ENCODE measurements at places on chromosomes 12 and 14.
A peak's percentile ranks its signal among the peaks of the same experiment; 100 is the strongest.

- DNase-seq = peak; percentile 46
These were observed 553 bp downstream of the CLEC14A start for GRCh38 chr14:38255408-38255672.

DNA sequence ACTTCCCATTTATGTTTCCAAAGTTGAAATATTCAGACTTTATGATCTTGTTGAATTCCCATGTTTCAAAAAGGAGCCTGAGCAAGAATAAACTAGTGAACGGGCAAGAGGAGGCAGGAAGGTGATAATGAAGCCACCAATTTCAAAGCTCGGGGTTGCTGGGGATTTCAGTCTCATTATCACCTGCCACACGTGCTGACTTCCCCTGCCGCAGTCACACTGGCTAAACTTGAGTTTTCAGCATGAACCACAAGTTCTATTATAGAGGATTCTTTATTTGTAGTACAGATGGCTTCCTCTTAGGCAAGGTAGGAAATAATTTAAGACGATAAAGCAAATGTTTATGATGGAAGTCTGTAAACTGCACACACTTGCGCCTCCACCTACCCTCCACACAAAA, 18.1 kb upstream of the DIABLO start:
- no peak for DNase-seq

DNA sequence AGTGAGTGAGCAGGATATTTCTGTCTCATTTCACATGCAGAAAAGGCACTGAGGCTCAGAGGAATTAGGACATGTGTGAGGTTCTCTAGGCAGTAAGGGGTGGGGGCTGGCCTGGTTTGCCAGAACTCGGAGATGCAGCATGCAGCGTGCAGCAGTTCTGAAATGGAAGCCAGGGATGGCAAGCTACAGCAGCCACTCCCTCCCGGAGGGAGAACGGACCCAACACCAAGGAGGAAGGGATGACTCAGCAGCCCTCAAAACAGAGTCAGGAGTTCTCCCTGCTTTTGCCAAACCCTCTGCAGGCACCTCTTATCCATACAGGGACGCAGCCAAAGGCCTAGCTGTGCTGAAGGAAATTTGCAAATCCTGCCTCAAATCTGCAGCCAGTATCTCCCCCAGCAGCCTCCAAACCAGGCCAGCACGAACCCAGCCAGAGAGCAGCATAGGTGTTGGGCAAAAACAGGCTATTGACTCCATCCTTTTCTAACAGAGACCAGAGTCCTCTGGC, 10.3 kb upstream of the SERPINA3 start:
- peak; percentile 77 for DNase-seq

GRCh38 chr12:67909091-67909531, 80.1 kb upstream of the IFNG-AS1 start:
- no peak for DNase-seq

GRCh38 chr12:57717846-57718640, 20.5 kb downstream of the AGAP2 start:
- DNase-seq = no peak

DNA sequence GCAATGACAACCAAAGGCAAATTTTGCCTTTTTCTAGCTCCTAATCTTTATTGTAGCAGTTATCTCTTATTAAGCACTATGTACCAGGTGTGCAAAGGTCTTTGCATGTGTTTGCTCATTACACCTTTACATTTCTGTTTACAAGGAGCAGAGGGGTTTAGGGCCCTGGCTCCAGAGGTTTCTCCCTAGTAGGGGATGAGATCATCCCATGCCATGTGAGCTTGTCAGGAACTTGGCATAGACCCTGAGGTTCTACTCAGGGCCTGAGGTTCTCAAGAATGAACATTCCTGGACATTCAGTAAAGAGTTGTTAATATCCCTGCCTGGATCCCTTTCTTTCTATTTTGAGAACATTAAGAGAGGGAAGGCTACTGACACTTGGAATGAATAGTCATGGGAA, 292.0 kb downstream of the RPAP3 start:
- DNase-seq = no peak

DNA sequence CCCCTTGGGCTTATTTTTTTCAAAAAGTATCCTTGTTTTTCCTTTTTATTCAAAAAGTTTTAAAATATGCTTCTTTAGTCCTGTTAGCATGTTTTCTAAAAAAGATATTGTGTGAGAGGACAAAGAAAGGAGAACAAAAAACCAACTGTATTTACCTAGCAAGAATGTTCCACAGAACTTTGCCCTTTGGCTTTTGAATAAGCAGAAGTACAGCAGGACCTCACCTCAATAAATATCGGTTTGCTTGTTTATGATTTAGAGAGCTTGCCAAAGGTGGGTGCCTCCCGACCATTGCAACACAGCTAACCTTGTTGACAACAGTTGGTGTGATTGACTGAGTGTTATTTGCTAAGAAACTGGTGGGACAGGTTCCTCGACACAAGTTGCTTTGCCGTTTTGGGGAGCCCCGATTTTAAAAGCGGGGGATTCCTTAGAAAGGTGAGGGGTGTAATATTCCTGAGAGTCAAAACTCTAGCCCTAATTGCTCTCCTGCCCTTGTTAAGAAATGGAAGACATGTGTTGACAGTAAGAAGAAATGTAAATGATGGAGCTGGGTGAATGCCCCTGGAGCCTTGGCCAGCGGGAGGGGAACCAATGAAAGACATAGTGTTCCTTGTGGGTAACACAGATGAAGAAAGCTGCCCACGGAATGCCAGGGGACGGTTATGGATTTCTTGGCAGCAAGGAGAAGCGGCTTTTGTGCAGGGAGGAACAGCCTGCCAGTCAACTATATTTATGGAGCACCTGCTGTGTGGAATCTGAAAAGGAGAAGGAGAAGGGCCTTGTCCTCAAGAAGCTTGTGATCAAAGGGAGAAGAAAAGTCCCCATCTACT, 13.7 kb downstream of the MYBPC1 start:
- no peak for DNase-seq

DNA sequence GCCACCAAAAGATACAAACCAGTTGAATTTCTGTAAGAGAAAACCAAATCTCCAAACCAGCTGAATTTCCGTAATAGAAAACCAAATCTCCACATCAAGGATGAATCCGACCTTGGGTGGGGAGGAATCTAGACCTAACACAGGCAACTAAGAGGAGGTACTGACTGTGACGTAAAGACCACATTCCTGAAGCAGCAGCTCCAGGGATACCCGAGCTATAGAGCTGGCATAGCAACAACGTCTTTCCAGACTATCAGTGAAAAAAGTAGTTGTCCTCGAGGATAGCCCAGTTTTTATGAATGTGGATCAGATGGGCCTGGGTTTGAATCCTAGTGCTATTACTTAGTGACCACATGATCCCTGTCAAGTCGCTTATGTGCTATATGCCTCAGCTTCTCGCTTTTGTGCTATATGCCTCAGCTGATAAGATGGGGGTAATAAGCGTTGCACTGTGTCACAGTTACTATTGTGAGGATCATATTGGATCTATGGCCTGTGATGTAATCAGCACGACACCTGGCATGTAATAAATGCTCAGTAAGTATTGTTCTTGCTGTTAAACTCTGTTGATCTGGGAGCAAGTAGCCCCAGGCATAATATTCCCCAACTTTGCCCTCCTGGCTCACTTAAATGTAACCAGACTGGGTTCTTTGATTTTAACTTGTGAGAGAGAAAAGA, 113.8 kb downstream of the EGLN3 start:
- DNase-seq = no peak

DNA sequence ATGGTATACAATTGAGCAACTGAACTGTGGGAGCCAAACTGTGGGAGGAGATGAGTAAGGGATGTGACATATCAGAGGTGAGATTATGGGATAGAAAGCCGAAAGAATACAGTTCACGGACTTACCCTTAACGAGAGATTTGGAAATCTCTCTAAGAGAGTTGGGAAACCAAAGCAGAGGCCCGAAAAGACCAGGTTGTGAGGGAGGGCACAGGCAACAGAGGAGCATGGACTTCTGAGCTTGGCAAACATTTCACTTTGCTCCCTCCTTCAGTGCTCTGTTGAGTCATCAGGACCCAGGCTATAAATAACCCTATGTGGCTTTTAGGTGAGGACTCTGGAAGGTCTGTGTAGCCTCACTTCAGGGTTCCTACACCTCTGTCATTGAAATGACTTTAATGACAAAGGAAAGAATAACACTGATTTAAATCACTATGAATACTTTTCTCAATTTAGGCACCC, 120.6 kb downstream of the TGFB3 start:
- no peak for DNase-seq

DNA sequence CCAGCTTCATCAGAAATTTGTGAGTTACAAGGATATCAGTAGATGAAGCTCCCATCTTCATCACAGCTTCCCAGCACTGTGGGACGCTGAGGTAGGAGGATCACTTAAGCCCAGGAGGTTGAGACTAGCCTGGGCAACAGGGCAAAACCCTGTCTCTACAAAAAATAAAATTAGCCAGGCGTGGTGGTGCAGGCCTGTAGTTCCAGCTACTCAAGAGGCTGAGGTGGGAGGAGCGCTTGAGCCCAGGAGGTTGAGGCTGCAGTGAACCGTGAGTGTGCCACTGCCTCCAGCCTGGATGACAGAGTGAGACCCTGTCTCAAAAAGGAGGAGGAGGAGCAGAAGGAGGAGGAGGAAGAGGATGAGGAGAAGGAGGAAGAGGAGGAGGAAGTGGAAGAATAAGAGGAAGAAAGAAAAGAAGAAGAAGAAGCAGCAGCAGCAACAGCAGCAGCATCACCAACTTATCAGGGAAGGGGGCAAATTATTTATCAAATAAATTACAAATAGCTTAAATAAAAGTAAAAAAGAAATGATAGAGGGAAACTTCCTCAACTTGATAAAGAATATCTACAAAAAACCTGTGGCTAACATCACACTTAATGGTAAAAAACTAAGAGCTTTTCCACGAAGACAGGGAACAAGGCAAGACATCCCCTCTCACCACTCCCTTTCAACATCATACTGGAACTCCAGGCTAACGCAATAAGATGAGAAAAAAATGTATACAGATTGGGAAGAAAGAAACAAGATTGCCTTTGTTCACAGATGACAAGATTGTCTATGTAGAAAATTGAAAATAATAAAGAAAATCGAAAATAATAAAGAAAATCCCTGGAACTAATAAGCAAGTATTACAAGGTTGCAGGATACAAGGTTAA, 69.6 kb downstream of the NINJ2 start:
- DNase-seq = no peak

DNA sequence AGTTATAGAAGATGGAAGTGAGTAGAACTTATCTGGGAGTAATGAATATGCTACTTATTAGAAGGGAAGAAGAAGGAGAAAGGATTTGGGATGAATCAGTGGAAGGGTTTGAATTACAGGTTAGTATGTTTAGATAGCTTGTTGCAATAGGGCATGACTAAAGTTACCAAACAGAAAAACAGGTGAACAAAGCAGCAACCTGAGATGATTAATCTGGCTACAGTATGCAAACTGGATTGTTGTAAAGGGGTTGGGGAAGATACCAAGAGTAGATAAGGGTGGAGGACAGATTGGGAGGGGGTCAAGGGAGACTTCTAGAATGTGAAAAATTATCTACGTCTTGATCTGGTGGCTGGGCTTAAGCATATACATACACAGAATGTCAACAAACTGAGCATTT, 73.4 kb upstream of the CLEC14A start:
- DNase-seq = no peak

DNA sequence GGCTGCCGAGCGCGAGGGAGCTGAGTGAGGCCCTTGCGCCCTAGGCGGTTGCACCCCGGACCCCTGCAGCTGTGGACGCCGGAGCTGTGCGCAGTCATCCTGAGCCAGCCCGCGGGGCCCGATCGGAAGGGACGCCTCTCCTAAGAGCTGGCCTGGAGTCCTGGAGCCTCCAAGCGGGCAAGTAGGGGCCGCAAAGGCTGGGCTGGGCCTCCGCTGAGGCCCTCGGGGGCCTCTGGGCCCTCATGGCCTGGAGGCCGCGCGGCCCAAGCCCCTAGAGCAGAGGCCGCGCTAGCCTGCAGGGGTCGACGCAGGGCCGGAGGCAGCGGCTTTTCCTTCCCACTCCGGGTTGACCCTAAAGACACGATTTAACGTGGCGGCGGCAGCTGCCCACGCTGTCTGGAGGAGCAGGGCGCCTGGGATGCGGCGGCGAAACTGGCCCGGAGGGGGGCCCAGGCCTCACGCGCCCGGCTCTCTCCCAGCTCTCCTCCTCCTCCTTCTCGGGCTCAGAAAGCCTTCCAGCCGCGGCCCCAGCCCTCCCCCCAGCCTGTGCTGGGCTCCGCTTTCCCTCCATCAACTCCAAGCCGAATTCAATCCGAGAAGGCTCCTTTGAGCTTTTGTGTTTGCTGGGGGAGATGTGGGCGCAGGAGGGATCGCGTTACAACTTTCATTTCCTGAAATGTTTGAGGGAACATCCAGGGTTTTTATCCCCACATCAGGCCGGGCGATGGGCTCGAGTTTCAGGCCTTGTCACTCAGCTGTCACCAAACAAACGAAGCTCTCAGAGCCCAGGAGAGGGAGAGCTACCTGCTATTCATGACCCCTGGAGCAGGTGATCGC, 11.6 kb downstream of the SIX1 start:
- peak; percentile 84 for DNase-seq

- DNase-seq = no peak
These were observed 123.4 kb downstream of the CMAS start for GRCh38 chr12:22169376-22169775.

DNA sequence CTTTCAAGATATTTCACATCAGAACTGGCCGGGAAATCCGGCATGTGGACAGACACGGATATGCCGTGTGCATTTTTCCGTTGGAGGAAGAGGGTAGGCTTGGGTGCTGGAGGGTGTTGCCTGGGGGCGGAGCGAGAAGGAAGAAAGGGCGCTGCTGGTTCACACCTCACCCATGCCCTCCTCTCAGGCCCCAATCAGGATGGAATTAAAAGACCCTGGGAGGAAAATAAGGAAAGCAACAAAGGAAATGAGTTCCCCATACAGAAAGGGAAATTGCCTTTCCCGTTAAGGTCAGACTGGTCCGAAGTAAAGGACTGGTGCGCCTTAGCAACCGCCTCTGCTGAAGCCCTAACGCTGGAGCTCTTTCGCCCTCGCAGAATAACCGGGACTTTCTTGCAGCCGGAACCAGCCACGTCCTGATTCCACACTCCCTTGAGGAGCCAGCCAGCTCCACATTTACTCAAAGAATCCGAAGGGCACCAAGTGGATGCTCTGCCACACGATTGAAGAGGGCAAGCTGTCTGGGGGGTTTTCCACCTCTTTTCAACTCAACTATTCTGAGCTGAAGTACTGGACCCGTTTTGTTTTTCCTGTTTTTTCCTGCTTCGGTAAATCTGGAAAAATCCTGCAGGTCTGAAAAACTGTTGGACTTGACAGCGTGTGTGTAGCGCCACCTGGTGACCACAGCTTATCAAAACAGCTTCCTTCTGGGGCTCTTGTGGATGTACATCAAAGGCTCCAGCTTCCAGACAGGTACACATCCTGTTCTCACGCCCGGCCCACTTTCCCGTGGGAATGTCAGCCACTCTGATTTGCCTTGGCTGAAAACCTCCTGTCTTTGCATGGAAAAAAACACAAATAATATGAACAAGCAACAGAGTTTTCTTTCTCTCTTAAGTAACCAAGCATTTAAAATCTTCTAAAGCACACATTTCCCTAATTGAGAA, 37.6 kb upstream of the BCL2L14 start:
- peak; percentile 83 for DNase-seq

DNA sequence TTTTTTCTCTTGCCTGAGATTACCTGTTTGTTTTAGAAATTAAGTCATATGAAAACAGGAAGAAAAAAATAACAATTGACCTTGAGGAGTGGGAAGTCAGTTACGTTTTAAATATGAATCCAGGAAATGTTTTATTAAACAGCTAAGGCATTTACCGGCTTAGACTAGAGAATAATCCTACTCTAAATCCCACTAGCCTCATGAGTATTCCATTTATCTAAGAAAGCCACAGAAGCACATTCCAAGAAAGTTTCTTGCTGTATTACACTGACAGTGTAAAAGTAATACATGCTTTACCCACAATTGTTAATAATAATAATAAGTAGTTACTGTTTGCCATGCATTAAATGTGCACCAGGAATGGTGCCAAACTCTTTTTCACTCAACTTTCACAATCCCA, 90.9 kb downstream of the BMP4 start:
- no peak for DNase-seq

GRCh38 chr14:69356903-69357543, 41.1 kb downstream of the ERH start:
- DNase-seq = no peak

All from left hindlimb (tissue), 1 donor.